Fibroblast of lung (primary cell): ENCODE measurements at places on chromosomes 1 and 21. TPM values are rescaled to one million over a fixed set of nuclear protein-coding genes. Genes with fewer than 3 reads are reported as not detected.

DNA sequence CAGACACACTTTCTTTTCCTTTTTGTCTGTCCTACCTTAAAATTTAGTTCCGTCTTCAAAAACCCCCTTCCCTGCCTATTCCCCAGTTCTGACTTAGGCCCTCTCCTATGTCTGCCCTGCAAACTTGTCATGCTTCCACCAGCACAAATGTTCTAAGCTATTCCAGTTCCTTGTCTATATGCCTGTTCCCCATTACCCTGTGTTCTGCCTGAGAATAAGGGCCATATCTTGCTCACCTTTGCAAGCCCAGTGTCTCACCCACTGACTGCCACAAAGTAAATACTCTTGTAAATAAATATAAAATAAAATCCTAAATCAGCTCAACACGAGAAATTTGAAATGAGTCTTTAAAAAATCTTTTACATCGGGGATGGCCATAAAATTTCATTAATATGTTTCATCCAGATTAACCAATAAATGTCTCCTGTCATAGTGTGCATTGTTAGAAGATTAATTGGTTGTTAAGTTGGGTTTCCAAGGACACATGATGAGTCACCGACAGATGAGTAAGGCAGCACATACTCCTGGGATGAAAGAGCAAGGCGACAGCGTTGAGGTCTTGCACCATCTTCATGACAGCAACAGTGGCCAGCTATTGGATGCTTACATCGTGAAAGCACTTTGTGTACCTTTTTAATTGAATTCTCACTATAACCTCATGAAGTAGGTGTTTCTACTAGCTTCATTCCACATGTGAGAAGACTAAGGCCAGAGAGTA lies 92.6 kb upstream of the NGF start:
- no peaks in the 10 kb centered on the region for H3K27me3 ChIP-seq
- no peak overlapping the region for H3K4me3 ChIP-seq
- peak; percentile 94 for DNase-seq
- no peaks in the 10 kb centered on the region for H3K36me3 ChIP-seq
- peaks cover 29% of the 10 kb centered on the region for H3K4me1 ChIP-seq

DNA sequence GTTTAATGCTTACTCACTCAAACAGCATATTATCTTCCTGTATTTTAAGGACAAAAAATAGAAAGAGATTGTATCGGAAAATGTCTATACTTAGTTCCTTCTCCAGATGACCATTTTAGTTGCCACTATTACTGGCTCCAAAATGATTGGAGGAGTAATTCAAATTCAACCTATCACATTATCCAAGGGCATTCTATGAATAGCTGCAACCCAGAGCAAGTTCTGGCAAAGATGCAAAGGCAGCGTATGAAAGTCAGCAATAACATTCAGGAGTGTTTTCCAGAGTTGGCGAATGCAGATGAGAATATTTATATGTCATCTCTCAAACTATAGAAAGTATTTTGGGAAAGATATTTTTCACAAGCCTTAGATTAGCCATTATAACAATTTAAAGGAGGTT lies 389.8 kb upstream of the ADGRL2 start:
- no peaks in the 10 kb centered on the region for H3K36me3 ChIP-seq
- no peak for DNase-seq
- H3K4me1 ChIP-seq: no peaks in the 10 kb centered on the region
- no peak overlapping the region for H3K27ac ChIP-seq

DNA sequence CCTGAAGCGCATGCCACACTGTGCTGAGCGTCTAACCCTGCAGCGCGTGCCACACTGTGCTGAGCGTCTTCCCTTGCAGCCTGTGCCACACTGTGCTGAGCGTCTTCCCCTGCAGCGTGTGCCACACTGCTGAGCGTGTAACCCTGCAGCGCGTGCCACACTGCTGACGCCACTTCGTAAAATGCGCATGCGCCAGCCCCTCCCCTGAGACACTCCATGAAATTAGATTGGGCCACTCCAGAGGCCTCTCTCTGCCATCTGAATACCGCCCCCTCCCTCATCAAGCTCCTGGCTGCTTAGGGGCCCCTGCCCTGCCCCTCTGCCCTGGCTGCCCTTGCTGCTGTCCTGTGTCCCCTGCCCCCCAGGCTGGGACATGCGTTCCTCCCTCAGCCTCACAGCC lies 84.8 kb downstream of the POFUT2 start:
- no peak overlapping the region for H3K27ac ChIP-seq
- no peak overlapping the region for H3K4me3 ChIP-seq
- no peaks in the 10 kb centered on the region for H3K27me3 ChIP-seq
- no peaks in the 10 kb centered on the region for H3K4me1 ChIP-seq
- H3K36me3 ChIP-seq: no peaks in the 10 kb centered on the region

DNA sequence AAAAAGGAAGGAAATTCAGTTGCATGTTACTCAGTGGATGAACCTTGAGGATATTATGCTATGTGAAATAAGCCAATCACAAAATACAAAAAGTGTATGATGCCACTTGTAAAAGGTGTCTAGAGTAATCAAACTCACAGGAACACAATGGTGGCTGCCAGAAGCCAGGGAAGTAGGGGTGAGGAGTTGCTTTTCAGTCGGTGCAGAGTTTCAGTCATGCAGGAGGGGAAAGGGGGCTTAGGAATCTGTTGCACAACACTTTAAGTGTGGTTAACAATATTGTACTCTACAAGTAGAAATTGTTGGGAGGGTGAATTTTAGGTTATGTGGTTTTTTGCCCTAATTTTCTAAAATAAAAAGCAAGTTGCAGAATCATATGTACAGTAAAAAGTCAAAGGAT lies 184.2 kb upstream of the RAB4A start:
- H3K27ac ChIP-seq: no peak overlapping the region
- no peaks in the 10 kb centered on the region for H3K4me1 ChIP-seq
- no peaks in the 10 kb centered on the region for H3K27me3 ChIP-seq
- H3K36me3 ChIP-seq: no peaks in the 10 kb centered on the region
- no peak for DNase-seq

DNA sequence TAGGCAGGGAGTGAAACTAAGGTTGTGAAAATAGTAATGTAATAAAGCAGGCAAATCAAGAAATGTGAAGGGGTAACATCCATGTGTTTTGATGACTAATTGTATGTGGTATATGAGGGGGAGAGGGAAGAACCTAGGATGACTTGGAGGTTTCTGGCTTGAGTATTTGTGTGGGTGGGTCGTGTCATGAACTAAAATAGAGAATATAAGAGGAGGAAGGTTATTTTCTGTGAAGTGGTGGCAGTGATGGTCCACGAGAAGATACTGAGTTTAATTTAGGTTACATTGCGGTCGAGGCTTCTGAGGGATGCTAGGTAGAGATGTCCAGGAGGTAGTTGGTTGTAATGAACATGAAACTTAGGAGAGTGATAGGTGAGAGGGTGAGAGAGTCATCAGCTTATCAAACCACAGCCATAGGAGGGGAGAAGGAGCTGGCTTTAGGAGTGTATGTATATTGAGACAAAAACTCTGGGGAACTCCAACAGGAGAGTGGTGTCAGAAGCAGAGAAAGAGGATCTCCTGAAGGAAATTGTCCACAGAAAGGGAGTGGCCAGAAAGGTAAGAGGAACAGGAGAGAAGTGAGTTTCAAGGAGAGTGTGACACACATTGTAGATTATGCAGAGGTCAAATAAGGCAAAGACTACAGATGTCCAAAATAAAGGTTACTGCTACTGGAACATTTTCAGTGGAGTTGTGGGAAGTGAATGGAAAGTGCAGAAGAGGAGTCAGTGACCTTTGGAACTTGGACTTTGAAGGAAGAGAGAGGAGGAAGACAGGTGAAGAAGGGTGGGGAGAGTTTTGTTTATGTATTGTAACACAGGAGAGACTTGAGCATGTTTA lies 89.0 kb upstream of the MACF1 start:
- peak; percentile 91 for DNase-seq
- H3K36me3 ChIP-seq: no peaks in the 10 kb centered on the region
- H3K4me1 ChIP-seq: peaks cover 16% of the 10 kb centered on the region
- H3K27ac ChIP-seq: no peak overlapping the region
- no peak overlapping the region for H3K4me3 ChIP-seq

Gene RGSL1
- not detected in 2 replicates for total RNA-seq

Gene CASP9
- total RNA-seq: 4.1 and 5.6 TPM in 2 replicates
